ENCODE measurements at places on chromosomes 2 and 18. TPM values are rescaled to one million over a fixed set of nuclear protein-coding genes. Genes with fewer than 3 reads are reported as not detected.

DNA sequence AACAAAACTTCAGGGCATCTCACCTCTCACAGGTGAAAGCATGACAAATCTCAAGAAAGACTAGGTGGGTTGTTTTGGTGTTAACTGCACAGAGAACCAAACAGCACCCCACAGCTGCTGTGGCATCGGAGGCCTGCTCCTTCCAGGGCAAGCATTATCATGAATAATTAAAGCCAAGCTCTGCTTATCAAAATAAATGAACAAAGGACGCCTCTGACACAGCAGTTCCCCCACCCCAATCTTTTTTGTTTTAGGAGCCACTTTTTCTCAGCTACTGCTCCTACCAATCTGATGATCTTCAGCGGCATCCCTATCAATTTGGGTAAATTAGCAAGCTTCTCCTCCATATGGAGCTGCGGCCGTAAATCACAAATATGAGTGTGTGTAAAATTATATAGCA is 58.6 kb downstream of the KLF7 start:
- H3K27me3 ChIP-seq: no peaks in the 10 kb centered on the region
- DNase-seq: no peak
- H3K27ac ChIP-seq: no peak overlapping the region
- H3K4me1 ChIP-seq: no peaks in the 10 kb centered on the region
- H3K4me3 ChIP-seq: no peak overlapping the region

Gene HOXD9
- polyA plus RNA-seq: 0.88 TPM

DNA sequence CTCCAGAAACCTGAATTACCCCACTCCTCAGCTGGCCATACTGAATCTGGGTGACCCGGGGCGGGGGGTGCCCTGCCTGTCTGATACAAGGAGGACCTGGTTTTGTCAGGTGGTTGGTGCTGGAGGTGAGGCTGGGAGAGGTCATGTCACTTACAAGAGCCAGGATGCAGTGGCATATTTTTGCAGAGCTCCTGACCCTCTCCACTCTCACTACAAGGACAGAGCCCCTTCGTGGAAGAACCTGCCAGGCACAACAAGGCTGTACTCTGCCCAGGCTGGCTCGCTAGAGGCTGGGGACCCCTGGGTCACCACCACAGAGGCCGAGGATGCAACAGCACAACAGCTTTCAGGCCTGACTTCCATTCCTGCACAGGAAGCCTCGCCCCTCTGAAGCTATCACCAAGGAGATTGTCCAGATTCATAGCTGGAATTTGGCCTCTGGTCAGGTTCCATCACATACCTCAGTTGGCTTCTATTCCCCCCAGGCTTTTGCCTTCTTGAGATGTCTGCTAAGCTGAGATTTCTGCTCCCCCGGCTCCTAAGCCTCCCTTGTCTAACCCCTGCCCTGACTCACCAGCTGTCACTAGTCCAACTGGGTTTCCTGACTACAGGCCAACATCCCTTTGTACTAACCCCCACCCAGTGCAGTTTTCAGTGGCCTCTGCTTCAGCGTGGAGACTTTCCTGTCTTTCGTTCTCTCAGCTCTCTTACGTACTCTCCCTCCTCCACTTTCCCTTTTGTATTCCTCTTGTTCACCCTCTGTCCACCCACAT is 132.5 kb upstream of the EPAS1 start:
- H3K36me3 ChIP-seq: peaks cover 15% of the 10 kb centered on the region
- DNase-seq: no peak
- no peaks in the 10 kb centered on the region for H3K27me3 ChIP-seq

DNA sequence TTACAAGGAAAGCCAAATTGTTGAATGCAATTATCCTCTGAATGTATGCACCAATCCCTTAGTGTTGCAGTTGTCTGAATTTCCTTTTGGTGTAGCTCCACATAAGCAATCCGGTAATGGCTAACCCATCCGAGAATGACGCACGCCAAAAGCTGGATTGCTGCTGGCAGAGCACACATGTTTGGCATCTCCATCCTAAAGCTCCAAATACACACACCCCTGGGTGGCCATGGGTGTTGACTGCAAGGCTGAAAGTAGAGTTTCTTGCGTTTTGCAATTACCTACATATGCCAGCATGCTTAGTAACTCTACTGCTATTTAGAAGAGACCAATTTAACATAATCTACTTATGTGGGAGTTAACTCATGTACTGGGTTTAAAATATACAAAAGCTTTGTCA is 53.1 kb downstream of the KCTD1 start:
- H3K4me3 ChIP-seq: no peak overlapping the region
- H3K4me1 ChIP-seq: no peaks in the 10 kb centered on the region
- H3K27me3 ChIP-seq: no peaks in the 10 kb centered on the region
- no peak for DNase-seq

- DNase-seq: peak; percentile 56
- peaks cover 28% of the 10 kb centered on the region for H3K4me1 ChIP-seq
- no peaks in the 10 kb centered on the region for H3K27me3 ChIP-seq
- no peak overlapping the region for H3K27ac ChIP-seq
Observed at GRCh38 chr18:35407871-35408481, 30.8 kb upstream of the ZNF396 start.

DNA sequence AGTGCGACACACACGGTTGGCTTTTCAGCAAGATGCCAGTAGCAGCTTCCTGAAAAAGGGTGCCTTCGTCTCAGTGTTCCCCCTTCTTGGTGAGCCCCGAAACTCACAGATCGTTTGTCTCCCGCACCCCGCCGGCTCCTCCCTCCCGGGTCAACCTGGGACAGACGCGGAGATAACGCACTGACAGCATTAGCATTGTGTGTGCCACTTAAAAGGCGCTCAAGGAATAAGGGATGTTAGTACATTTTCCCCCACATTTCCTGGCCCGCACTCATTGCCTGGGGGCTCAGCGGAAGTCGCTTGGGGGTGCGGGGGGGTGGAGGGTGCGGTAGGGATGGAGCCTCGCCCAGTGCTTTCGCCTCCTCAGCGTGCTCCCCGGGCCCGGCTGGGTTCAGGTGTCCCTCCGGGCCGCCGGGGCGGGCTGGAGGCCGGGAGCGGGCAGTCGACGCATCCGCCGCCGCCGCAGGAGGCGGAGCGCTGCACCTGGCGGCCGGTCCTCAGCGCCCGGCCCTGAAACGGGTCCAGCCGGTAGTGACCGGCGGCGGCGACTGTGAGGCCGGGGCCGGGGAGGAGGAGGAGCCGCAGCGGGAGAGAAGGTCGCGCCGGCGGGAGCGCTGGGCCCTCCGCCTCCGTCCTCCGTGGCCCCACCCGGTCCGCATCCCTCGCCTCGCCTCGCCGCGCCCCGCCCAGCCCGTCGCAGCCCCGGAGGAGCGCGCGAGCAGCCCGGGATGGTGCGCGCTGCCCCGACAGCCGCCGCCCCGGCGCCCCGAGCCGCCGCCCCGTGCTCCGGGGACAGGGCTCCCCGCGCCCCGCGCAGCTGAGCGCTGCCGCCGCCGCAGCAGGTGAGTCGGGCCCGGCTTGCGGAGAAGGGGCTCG is at the start of gene MFSD6:
Gene MFSD6 (plus strand): TSS at position 694 of the 876 bp plus-strand sequence. CDS start 27,675 bp downstream, outside the sequence.
- peak within 1 kb of the TSS; percentile 69 for H3K27ac ChIP-seq
- peak within 1 kb of the TSS; percentile 68 for H3K4me3 ChIP-seq
- no peaks in the 10 kb centered on the region for H3K27me3 ChIP-seq
- H3K4me1 ChIP-seq: peaks cover 10% of the 10 kb centered on the region

- H3K27ac ChIP-seq: no peak overlapping the region
- no peaks in the 10 kb centered on the region for H3K36me3 ChIP-seq
- no peak overlapping the region for H3K4me3 ChIP-seq
Observed at GRCh38 chr2:154623819-154624218, 74.7 kb upstream of the KCNJ3 start.

DNA sequence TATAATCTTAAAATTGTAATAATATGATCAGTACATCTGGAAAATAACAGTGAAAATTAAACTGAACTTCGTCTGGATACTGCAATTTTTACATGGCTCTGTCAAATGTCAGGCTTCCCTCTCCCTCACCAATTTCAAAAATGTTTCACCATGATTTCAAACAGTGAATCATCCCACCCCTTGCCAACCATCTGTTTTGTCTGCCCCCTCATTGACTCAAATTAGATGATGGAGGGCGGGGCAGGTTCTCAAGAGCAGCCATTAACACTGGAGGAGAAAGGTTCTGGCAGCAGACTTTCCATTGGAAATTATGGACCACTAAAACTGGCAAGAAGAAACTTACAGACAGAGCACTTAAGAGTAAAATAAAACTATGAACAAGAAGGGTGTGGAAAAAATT is 1195.7 kb upstream of the ZEB2 start:
- H3K27ac ChIP-seq: no peak overlapping the region
- no peak for DNase-seq

DNA sequence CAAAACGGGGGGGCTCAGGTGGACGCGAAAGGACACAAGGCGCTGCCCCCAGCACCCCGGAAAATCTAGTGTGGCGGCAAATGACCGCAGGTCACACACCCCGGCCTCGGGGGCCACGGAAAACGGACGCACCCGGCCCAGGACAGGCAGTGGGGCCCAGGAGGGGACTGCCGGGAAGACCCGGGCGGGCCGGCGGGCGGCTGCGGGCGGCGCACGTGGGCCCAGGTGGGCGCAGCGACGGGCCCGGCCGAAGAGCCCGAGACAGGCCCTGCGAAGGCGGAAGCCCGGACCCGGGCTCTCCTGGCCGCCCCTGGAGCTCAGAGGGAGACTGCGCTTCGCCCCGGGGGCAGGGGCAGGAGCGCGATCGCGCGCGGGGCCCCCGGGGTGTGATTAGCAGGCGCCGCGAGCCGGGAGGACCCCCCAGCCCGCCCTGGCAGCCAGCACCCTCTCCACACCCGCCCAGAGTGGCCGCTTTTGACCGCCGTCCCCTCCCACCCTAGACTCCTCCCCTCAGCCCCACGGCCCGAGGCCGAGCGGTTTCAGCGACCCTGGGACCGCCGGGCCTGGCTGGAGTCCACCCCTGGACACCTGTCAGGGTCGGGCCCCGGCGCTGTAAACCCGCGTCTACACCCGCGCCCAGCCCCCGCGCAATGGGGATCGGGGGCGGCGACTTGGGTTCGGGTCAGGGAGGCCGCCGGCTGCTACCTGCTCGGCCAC is 773 bp downstream of the MBP start:
- peaks cover 2% of the 10 kb centered on the region for H3K27me3 ChIP-seq
- peak overlapping the region; percentile 76 for H3K4me3 ChIP-seq
- peaks cover 19% of the 10 kb centered on the region for H3K4me1 ChIP-seq
- DNase-seq: peak; percentile 35
- H3K36me3 ChIP-seq: no peaks in the 10 kb centered on the region

Gene NCL
- polyA plus RNA-seq: 541 TPM

Gene C2orf74
- polyA plus RNA-seq: 21.1 TPM

Gene HSPD1
- 607 TPM for polyA plus RNA-seq

GRCh38 chr2:181367411-181367810 is 89.8 kb upstream of the ITGA4 start:
- H3K36me3 ChIP-seq: no peaks in the 10 kb centered on the region
- no peaks in the 10 kb centered on the region for H3K4me1 ChIP-seq
- no peak overlapping the region for H3K4me3 ChIP-seq
- H3K27ac ChIP-seq: no peak overlapping the region
- DNase-seq: no peak

GRCh38 chr2:225097035-225097434 is 54.8 kb upstream of the DOCK10 start:
- H3K36me3 ChIP-seq: no peaks in the 10 kb centered on the region
- DNase-seq: no peak
- H3K27ac ChIP-seq: no peak overlapping the region
- no peaks in the 10 kb centered on the region for H3K27me3 ChIP-seq
- H3K4me3 ChIP-seq: no peak overlapping the region

DNA sequence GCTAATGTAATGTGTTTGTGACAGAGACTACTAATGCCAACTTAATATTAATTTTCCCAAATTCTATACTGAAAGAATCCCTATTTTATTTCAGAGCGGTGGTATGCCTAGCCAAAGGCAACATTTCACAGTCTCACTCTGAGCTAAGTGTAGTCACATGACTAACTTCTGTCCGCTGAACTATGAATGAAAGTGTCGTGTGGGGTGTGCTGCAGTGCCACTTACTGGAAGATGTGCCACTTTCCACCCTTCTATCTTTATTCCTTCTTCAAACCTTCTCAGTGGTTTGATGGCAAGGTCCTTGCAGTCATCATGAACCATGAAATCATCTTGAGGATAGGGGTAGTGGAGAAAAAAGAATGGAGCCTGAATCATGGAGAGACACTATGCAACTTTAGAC is 47.3 kb upstream of the C1D start:
- no peaks in the 10 kb centered on the region for H3K27me3 ChIP-seq
- DNase-seq: no peak
- H3K4me3 ChIP-seq: no peak overlapping the region
- H3K4me1 ChIP-seq: no peaks in the 10 kb centered on the region
- no peaks in the 10 kb centered on the region for H3K36me3 ChIP-seq

DNA sequence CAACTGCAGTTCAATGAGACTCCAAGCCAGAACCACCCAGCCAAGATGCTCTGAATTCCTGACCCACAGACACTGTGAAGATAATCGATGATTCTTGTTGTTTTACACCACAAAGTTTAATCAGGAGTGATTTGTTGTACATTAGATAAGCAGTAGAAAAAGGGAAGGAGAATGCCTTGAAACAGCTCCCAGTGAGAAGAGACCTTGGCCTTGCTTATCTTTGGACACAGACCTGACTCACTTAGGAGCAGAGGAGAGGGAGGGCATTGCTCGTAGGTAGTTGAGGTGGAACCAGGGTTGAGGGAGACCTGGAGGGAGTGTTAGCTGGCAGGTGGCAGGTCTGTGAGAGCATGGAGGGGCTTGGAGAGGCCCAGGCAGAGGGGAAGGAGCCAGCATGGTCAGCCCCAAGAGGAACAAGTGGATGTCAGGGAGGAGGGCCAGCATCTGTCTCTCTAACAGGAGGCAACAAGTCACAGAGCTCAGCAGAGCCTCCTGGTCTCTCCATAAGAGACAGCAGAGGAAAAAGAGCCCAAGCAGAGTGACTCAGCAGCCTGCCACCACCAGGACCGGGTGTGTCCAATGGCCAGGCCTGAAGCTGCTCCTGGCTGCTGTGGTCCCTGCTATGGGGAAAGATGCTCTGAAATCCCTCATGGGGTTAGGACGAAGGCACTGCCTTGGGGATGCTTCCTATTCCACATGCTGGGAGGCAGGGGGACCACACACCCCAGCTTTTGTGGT is 161.6 kb upstream of the CAPN13 start:
- H3K36me3 ChIP-seq: no peaks in the 10 kb centered on the region
- no peak overlapping the region for H3K27ac ChIP-seq
- no peak overlapping the region for H3K4me3 ChIP-seq
- DNase-seq: peak; percentile 50
- H3K27me3 ChIP-seq: no peaks in the 10 kb centered on the region

GRCh38 chr2:71884303-71885042 is 263.2 kb downstream of the CYP26B1 start:
- H3K4me1 ChIP-seq: no peaks in the 10 kb centered on the region
- H3K36me3 ChIP-seq: no peaks in the 10 kb centered on the region
- H3K27ac ChIP-seq: no peak overlapping the region
- H3K27me3 ChIP-seq: no peaks in the 10 kb centered on the region
